ENCODE measurements at places on chromosomes 7 and 10.

DNA sequence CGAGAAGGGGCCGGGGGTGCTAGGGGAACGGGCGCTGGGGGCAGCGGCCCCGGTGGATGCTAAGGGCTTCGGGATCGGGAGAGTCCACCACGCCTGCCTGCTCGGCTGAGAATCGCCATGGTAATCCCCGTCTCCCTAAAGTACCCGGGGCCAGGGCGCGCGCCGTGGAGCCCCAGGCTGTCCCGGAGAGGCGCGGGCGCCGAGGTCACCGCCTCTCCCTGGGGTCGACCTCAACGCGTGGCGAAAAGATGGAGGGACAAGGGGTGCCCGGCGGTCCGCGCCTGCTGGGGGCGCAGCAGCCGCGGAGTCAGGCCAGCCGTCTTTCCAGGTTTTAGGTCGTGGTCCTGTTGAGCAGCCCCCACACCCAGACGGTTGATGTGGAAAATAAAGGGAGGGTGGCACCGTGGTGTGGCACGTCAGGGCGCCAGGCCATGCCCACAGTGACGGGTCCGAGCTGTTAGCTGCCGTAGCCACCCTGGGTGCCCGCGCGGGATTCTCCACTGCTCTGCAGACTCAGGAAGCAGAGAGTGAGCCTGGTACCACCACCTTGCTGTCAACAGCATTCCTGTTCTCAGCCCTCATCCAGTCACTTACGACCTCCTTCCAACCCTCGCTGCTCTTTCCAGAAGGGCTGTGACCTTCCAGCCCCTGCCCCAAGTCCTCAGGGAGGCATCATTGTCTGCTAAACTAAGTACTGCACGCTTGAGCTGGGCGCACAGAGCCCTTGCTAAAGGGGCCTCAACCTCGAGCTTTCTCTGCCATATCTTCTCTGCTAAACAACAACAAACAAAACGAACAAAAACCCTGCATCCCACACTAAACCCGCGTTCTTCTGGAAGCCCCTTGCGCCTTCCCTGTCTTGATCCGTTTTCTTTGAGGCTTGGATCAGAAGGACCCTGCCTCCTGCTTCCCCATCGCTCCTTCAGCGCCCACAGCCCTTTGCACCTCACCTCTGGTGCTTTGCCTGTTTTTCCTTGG, 666 bp downstream of the SMKR1 start:
- DNase-seq, result peak; percentile 25

GRCh38 chr7:155192961-155193640, 104.6 kb upstream of the INSIG1 start:
- DNase-seq, result no peak

DNA sequence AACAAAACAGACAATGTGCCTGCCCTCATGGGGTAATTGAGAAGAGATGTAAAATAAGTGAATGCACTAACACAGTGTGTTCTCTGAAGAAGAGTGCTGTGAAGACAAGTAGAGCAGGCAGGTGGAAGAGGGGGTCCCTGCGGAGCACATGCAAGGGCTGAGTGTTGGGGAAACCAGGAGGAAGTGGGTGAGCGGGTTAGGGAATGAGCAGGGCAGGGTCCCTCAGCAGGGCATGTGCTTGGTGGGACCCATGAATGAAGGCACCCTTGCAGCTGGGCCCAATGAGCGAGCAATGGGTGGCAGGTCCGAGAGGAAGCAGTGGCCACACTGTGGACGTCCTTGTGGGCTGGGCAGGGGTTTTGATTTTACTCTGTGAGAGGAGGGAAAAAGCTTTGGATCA, 376.6 kb upstream of the COBL start:
- no peak for DNase-seq

DNA sequence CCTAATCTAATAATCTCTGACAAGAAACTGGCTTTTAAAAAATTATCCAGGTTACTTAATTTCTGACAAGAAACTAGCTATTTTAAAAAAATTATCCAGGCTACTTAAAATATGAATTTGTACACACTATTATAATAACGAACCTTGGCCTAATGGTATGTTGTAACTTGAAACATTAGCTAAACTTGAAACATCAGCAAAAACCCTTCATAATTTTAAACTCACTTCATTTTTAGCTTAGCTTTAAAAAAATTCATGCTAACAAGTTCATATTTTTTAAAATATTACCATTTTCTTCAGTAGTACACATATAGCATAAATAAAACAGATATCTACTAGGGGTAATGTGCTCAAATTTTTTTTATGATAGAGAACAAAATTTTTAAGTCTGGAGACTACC, 35.6 kb downstream of the BRAF start:
- no peak for DNase-seq

GRCh38 chr7:96786261-96786997, 76.8 kb upstream of the SEM1 start:
- no peak for DNase-seq

GRCh38 chr7:155538293-155538692, 8.1 kb downstream of the CNPY1 start:
- no peak for DNase-seq

DNA sequence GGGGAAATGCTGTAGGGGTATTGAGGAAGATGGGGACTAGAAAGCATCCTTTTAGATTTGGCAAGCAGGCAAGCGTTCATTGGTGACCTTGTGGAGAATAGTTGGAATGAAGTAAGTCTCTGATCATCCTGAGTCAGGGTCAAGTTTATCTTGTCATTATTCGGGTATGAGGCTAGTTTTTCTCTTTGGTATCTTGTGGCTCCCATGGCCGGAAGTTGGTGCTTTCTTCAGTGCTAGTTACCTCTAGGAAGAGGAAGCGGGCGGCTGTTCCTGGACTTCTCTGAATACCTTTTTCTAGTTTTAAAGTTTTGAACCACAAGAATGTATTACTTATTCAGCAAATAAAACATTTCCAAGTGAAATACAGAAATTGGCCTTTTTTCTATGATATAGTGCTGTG, 9.2 kb downstream of the CREM start:
- no peak for DNase-seq

- DNase-seq, result no peak
Measured at GRCh38 chr7:150330211-150330885, 7.0 kb upstream of the ACTR3C start.

GRCh38 chr7:1942243-1942940, 272.3 kb downstream of the ELFN1 start:
- DNase-seq, result no peak

DNA sequence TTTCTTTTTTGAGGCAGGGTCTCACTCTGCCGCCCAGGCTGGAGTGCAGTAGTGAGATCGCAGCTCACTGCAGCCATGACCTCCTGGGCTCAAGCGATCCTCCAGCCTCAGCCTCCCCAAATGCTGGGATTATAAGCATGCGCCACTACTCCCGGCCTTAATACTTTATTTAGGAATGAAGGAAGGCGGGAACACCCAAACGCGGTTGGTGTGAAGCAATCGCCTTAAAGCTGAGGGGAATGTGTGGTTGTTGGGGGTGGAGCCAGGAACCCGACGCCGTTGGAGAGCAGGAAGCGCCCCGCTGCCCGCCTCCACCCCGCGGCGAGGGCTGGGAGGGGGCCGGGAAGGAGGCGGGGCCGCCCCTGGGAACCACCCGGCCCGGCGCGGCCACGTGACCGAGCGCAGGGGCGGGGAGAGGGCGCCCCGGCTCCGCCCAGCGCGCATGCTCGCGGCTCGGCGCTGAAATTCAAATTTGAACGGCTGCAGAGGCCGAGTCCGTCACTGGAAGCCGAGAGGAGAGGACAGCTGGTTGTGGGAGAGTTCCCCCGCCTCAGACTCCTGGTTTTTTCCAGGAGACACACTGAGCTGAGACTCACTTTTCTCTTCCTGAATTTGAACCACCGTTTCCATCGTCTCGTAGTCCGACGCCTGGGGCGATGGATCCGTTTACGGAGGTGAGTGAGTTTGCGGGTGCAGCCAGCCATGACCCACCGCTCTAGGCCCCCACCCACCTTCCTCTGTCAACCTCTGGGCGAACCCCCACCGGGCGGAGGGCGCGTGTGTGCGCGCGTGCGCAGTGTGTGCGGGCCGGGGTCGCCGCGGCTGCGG, at the start of gene ANLN:
Gene ANLN (plus strand): TSS at position 492 of the 828 bp plus-strand sequence. CDS start 165 bp downstream, at position 657.
- peak; percentile 92 for DNase-seq

GRCh38 chr7:135389971-135390370, 119.9 kb downstream of the CNOT4 start:
- DNase-seq, result no peak

- no peak for DNase-seq
Measured at GRCh38 chr10:114010316-114010715, 33.4 kb upstream of the ADRB1 start.

- DNase-seq, result peak; percentile 27
Measured at GRCh38 chr7:31735991-31736982, 49.3 kb downstream of the PPP1R17 start.

GRCh38 chr10:47179291-47179647, 120.7 kb upstream of the GDF10 start:
- DNase-seq, result no peak

Measured in activated CD4-positive, alpha-beta T cell treated with anti-CD3 and anti-CD28 coated beads for 36 hours (primary cell).